ENCODE measurements at places on chromosomes 7 and 10. TPM values are rescaled to one million over a fixed set of nuclear protein-coding genes. Genes with fewer than 3 reads are reported as not detected.

The GPR15LG gene
- 0.40 TPM for polyA plus RNA-seq

The ARHGAP19 gene
- 28.7 TPM for polyA plus RNA-seq

The MSMB gene
- polyA plus RNA-seq: not detected

DNA sequence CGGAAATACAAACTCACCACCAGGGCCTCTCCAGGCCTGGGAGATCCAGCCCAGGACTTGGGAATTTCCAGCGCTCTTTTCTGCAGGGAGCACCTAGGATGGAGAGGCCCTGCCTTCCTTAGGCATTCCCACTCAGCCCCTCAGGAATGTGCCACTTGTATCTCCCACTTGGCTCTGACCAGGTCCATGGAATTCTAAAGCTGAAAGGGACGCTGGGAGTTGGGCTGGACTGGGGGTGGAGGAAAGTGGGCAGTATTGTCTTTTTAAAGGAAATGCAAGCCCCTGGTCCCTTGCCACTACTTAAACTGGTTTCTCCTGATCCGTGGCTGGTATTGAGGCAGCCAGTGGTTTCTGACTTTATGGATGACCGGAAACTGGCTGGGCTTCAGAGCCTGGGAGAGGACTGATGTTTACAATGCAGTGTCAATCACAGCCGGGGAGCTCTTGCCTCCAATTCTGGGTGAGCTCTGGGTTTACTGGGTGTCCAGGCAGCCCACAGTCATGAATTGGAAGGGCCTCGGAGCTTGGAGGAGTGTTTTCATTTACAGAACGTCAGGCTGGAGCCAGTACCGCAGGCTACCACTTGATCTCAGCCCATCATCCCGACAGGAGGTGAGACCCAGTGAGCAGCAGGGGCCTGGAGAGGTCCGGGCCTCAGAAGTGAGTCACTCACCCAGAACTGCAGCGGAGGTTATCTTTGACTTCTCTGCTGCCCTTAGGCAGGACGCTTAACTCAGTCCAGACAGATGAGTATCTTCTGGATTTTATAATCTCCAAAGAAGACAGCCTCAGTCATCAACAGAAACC is 27.3 kb downstream of the AGAP3 start:
- DNase-seq: no peak

DNA sequence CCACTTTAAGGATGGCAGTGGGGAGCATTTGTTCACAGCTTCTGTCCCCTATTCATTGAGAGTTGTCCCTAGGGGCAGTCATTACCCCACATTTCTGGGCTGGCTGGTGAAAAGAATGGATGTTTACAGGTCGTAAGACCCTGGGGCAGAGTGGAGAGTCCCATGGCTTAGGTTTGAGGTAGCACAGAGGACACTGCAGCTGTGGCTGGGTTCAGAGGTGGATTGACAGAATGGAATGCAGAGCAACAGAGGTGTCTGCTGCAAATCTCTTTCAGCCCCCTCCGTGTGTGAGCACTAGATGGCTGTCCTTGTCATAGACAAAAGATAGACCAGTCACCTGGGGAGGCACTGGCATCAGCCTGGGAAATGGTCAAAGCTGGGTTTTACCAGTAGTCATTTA is 141.9 kb downstream of the CACNB2 start:
- no peak for DNase-seq

GRCh38 chr10:117348236-117348635 is 27.0 kb downstream of the PDZD8 start:
- no peak for DNase-seq

- no peak for DNase-seq
These were observed 15.4 kb downstream of the SEMA3E start for GRCh38 chr7:83633516-83633915.

- no peak for DNase-seq
These were observed 643.4 kb downstream of the AUTS2 start for GRCh38 chr7:70241536-70242175.

All from renal cortex interstitium (tissue), 15 donors.